ENCODE measurements at places on chromosomes 3 and 15. TPM values are rescaled to one million over a fixed set of nuclear protein-coding genes. Genes with fewer than 3 reads are reported as not detected.
A peak's percentile ranks its signal among the peaks of the same experiment; 100 is the strongest.

- no peak for DNase-seq
- H3K4me3 ChIP-seq = no peak overlapping the region
- no peaks in the 10 kb centered on the region for H3K27me3 ChIP-seq
- H3K27ac ChIP-seq = no peak overlapping the region
Observed at GRCh38 chr3:27326629-27327545, 42.3 kb downstream of the NEK10 start.

DNA sequence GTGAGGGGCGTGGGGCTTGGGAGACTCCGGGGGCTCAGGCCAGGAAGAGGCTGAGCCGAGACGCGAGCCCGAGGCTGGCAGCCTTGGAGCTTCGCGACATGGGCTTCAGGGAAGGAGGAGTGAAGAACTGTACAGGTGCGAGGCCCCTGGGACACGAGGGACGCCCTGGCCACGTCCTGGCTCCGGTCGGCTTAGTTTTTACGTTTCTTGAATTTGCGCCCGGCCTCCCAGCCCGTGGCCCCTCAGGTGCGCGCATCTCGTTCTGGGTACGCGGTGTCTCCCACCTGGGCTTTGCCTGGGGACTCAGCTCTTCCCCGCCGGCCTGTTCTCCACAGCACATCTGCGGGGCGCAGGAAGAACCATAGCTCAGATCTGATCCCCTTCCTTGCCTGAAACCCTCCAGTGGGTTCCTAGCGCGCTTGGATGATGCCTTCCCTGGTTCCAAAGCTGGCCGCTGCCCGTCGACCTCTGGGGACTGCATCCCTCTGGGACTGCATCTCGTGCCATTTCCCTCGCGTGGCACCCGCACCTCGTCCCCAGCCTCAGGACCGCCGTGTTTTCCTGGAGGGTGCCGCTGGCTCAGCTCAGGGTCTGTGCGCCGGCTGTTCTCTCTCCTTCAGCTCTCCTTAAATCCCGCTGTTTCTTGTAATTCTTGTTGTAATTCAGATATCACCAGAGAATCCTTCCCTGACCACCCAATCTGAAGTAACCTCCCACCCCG, 614 bp downstream of the CHCHD6 start:
- no peak overlapping the region for H3K27ac ChIP-seq
- no peaks in the 10 kb centered on the region for H3K27me3 ChIP-seq
- no peaks in the 10 kb centered on the region for H3K36me3 ChIP-seq
- H3K4me1 ChIP-seq = peaks cover 20% of the 10 kb centered on the region
- DNase-seq = no peak

GRCh38 chr3:100831629-100832028, 122.3 kb downstream of the TFG start:
- no peaks in the 10 kb centered on the region for H3K4me1 ChIP-seq
- H3K36me3 ChIP-seq = no peaks in the 10 kb centered on the region
- H3K27ac ChIP-seq = no peak overlapping the region
- H3K27me3 ChIP-seq = 0 out of 2 replicates have a peak, but pooled peaks cover 3% of the 10 kb centered on the region

DNA sequence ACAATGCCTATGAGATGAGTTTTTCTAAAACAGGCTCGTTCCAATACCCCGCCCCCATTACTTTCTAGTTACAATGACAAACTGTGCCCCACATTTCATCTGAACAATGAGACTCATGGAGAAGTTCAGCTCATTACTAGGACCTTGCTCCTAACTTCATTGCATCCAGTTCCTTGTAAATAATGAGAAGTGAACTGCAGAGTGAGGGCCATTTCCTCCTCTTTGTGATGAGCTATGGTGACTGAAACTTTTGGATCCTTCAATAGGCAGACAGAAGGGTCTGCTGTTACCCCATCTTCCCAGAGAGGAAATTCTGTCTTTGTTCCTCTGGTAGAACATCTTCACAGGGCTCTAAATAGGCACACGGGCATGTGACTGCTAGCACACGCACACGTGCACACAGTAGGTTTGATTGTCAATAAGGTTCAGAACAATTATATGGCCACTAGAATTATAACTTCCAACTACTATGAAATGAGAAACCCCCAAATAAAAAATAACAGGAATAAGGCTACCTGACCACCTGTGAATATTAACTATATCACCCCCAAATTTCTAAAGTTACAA, 51.8 kb downstream of the SERP1 start:
- DNase-seq = no peak
- no peak overlapping the region for H3K4me3 ChIP-seq
- no peaks in the 10 kb centered on the region for H3K36me3 ChIP-seq
- H3K27me3 ChIP-seq = no peaks in the 10 kb centered on the region

DNA sequence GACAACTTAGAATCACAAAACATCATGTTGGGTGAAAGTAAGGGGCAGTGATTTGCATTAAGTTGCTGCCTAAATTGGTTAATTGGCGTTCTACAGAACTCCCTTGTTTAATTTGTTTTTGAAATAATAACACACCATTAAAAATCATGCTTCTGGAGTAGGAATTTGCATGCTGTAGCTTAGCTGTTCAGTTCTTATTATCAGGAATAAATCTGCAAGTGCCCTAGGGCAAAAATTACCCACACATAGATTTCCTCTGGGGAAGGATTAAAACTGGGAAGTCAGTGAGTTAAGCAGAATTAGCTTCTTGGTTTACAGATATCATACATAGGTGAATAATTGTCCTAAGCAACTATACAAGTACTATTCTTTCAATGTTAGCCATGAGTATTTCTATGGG, 381.6 kb upstream of the NAALADL2 start:
- no peaks in the 10 kb centered on the region for H3K27me3 ChIP-seq
- no peak overlapping the region for H3K27ac ChIP-seq
- no peaks in the 10 kb centered on the region for H3K36me3 ChIP-seq

DNA sequence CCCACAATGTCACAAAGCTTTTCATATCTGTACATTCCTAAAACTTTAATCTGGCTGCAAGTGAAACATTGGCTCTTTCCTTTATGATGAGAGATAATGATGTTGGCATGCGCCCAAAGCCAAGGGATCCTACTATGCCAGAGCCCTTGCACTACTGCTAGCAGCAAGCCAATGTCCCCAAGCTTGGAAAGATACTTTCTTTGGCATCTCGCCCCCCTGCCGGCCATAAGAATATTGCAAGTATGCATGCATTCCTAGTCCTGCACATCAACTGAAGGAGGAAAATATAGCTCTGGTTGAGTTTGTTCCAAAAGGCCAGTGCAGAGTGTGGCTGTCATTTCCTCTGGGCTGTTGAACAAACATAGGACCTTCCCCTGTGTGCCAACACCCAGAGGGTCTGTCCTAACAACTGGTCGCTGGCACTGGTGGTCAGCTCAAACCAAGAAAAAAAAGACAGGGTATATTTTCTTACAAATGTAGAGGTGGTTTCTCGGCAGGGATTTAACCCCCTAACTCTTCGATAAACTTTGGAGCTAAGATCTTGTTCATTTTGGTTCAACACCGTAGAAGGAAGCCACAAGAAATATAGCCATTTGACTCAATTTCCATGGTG, 120.9 kb upstream of the ZBED2 start:
- H3K27ac ChIP-seq = no peak overlapping the region
- peaks cover 15% of the 10 kb centered on the region for H3K4me1 ChIP-seq
- DNase-seq = peak; percentile 67
- no peak overlapping the region for H3K4me3 ChIP-seq

GRCh38 chr3:51712038-51712420, 5.2 kb downstream of the GRM2 start:
- H3K4me1 ChIP-seq = no peaks in the 10 kb centered on the region
- H3K36me3 ChIP-seq = no peaks in the 10 kb centered on the region
- no peak for DNase-seq
- no peak overlapping the region for H3K4me3 ChIP-seq

DNA sequence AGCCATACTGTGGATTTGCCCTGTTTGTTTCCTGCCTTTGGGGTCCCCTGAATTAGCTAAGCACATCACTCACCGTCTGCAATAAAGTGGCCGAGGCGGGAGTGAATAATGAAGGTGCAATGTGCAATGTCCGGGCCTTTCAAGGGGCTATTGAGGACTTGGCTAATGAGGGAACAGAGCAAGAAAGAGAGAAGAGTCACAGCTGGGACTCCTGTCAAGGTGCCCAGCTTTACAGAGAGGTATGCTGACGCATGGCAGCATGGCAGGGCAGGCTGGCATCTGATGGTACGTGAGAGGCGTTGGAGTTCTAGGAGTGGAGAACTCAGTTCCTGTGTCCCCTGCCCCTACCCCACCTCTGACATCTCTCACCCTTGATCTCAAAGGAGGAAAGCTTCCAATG, 13.8 kb upstream of the ATP2B2 start:
- H3K36me3 ChIP-seq = no peaks in the 10 kb centered on the region
- peaks cover 99% of the 10 kb centered on the region for H3K27me3 ChIP-seq
- H3K4me1 ChIP-seq = no peaks in the 10 kb centered on the region
- H3K27ac ChIP-seq = no peak overlapping the region
- DNase-seq = no peak

DNA sequence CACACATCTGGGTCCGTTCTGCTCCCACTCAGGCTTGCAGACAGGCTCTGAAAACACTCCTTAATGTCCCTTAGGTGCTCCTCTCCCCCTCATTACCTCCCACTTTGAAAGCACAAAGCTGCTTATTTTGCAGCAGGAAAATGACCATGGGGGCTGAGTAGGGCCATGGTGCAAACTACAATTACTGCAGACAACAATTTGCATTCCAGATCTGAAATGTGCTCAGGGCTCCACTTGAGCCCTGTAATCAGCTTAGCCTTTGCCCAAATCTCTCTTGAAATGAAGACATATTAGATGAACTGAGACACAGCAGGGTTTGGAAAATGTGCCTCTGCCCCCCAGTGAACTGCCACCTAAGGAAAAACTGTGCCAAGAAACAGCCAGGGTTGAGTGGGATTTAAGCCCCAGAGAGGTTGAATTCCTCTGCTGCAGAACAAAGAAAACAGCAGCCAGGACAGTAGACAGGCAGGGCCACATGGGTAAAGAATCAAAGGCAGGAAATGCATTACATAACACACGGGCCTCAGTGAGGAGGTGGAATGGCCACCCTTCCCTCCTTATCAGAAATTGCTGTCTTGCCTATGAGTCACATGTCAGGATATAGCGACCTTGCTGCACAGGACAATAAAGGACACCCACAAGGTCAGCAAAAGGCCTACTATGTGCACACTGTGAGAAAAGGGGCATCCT, 126.8 kb upstream of the ARHGEF3 start:
- 0 out of 2 replicates have a peak, but pooled peaks cover under 1% of the 10 kb centered on the region for H3K36me3 ChIP-seq
- H3K27ac ChIP-seq = no peak overlapping the region
- H3K27me3 ChIP-seq = no peaks in the 10 kb centered on the region
- H3K4me3 ChIP-seq = no peak overlapping the region

DNA sequence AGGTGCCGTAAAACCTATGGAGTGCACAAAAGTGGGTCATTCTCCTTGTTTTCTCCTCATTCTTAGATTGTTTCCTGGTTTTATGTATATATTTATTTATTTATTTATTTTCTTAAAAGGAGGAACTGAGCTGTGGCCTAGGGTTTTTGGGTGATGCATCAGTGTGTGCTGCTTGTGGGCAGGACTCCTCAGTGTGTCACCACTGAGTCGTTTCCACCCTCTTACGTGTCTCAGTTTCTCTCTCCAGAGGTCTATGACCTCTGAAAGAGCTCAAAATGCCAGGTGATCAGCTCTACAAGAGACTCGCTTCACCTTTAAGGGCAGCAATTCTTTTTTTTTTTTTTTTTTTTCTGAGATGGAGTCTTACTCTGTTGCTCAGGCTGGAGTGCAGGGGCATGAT, 72.9 kb downstream of the CD200 start:
- no peaks in the 10 kb centered on the region for H3K4me1 ChIP-seq
- no peaks in the 10 kb centered on the region for H3K27me3 ChIP-seq
- H3K4me3 ChIP-seq = no peak overlapping the region
- no peak overlapping the region for H3K27ac ChIP-seq
- no peaks in the 10 kb centered on the region for H3K36me3 ChIP-seq

DNA sequence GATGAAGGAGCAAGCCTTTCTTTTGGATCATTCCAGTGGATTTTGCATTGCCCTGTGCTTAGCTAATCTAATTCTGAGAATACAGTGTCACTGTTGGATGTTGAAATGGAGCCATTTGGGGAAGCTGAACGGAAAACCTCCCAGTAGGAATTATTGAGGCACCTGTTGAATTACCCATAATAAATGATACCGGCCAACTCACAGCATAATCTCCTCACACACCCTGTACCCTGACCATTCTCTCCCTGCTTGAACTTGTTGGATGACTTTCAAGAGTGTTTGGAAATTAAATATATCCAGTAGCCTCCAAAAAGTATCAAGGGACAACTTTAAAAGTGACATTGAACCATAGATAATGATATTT, 171.4 kb upstream of the HES1 start:
- no peaks in the 10 kb centered on the region for H3K36me3 ChIP-seq
- H3K4me1 ChIP-seq = no peaks in the 10 kb centered on the region
- no peak overlapping the region for H3K27ac ChIP-seq
- H3K4me3 ChIP-seq = no peak overlapping the region
- H3K27me3 ChIP-seq = no peaks in the 10 kb centered on the region

- H3K27me3 ChIP-seq = no peaks in the 10 kb centered on the region
- H3K27ac ChIP-seq = no peak overlapping the region
- no peak overlapping the region for H3K4me3 ChIP-seq
- no peak for DNase-seq
Observed at GRCh38 chr3:99927671-99928457, 110.2 kb downstream of the CMSS1 start.

DNA sequence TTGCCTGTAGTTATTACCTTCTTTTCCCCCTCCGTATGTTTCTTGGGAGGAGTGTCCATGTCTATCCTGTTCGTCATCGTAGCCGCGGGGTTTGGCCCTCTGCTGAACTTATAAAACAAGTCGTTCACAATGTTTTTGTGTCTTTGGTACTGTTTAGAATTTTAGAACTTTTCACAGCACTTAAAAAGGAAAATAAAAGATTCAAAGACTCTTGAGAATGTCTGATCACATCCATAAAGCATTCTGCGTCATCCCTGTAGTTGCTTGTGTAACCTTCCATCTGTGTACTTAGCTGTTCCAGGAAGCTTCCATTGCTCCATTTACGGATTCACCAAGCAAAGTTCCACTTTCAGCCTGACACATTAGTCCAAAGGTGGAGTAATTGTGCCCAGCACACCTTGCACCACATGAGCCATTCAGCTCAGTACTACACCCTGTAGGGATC, 677.1 kb upstream of the NR2F2 start:
- no peaks in the 10 kb centered on the region for H3K4me1 ChIP-seq
- DNase-seq = no peak
- H3K4me3 ChIP-seq = no peak overlapping the region
- H3K27me3 ChIP-seq = no peaks in the 10 kb centered on the region

GRCh38 chr3:147360646-147361453, 45.5 kb downstream of the ZIC4 start:
- no peaks in the 10 kb centered on the region for H3K4me1 ChIP-seq
- no peak for DNase-seq
- no peaks in the 10 kb centered on the region for H3K36me3 ChIP-seq
- no peak overlapping the region for H3K4me3 ChIP-seq
- H3K27ac ChIP-seq = no peak overlapping the region
- H3K27me3 ChIP-seq = no peaks in the 10 kb centered on the region

- peaks cover 5% of the 10 kb centered on the region for H3K36me3 ChIP-seq
- peaks cover 21% of the 10 kb centered on the region for H3K4me1 ChIP-seq
- H3K4me3 ChIP-seq = peak overlapping the region; percentile 96
- H3K27me3 ChIP-seq = no peaks in the 10 kb centered on the region
- no peak for DNase-seq
Observed at GRCh38 chr15:58932710-58933280, 684 bp downstream of the SLTM start.

FANCD2OS gene
- not detected for total RNA-seq

LRTM1 gene
- not detected for total RNA-seq

XCR1 gene
- 0.18 TPM for total RNA-seq

MYO5C gene
- 35.6 TPM for total RNA-seq

NUDT16 gene
- total RNA-seq = 19.4 TPM

STARD9 gene
- total RNA-seq = 2.4 TPM

GUCA1C gene
- not detected for total RNA-seq

FBXL22 gene
- 0.17 TPM for total RNA-seq

IL1RAP gene
- 13.3 TPM for total RNA-seq

UQCC5 gene
- total RNA-seq = 16.5 TPM

CMC1 gene
- total RNA-seq = 26.7 TPM

GAP43 gene
- not detected for total RNA-seq

APPL1 gene
- total RNA-seq = 24.2 TPM

All from PC-9 (cell line).